ENCODE measurements at places on chromosomes 5 and 9. TPM values are rescaled to one million over a fixed set of nuclear protein-coding genes. Genes with fewer than 3 reads are reported as not detected.
A peak's percentile ranks its signal among the peaks of the same experiment; 100 is the strongest.

GRCh38 chr9:107389617-107390071, 99.9 kb downstream of the KLF4 start:
- no peaks in the 10 kb centered on the region for H3K27me3 ChIP-seq
- H3K27ac ChIP-seq: peak overlapping the region; percentile 68
- H3K4me1 ChIP-seq: peaks cover 22% of the 10 kb centered on the region
- DNase-seq: peak; percentile 85

GRCh38 chr5:149117970-149118369, 23.3 kb upstream of the ABLIM3 start:
- H3K27me3 ChIP-seq: peaks cover 3% of the 10 kb centered on the region
- H3K4me1 ChIP-seq: no peaks in the 10 kb centered on the region
- H3K36me3 ChIP-seq: no peaks in the 10 kb centered on the region
- no peak overlapping the region for H3K27ac ChIP-seq
- no peak overlapping the region for H3K4me3 ChIP-seq

Gene IL4
- total RNA-seq: not detected

Gene FGF18
- not detected for total RNA-seq

GRCh38 chr9:133959171-133959570, 33.0 kb downstream of the VAV2 start:
- H3K4me1 ChIP-seq: no peaks in the 10 kb centered on the region
- DNase-seq: no peak
- no peak overlapping the region for H3K4me3 ChIP-seq
- H3K27ac ChIP-seq: no peak overlapping the region
- no peaks in the 10 kb centered on the region for H3K36me3 ChIP-seq

DNA sequence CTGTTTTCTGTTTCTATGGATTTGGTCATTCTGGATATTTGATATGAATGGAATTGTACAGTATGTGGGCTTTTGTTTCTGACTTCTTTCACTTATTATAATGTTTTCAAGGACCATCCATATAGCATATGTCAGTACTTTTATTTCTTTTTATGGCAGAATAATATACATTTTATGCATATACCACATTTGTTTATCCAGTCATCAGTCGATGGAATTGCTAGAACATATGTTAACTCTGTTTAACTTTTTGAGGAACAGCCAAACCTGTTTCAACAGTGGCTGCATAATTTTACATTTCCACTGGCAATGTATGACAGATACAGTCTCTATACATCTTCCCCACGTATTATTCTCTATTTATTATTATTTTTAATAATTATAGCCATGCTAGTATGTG, 131.6 kb downstream of the PARP8 start:
- no peak for DNase-seq
- H3K27me3 ChIP-seq: no peaks in the 10 kb centered on the region
- no peak overlapping the region for H3K27ac ChIP-seq
- H3K36me3 ChIP-seq: peaks cover 7% of the 10 kb centered on the region

DNA sequence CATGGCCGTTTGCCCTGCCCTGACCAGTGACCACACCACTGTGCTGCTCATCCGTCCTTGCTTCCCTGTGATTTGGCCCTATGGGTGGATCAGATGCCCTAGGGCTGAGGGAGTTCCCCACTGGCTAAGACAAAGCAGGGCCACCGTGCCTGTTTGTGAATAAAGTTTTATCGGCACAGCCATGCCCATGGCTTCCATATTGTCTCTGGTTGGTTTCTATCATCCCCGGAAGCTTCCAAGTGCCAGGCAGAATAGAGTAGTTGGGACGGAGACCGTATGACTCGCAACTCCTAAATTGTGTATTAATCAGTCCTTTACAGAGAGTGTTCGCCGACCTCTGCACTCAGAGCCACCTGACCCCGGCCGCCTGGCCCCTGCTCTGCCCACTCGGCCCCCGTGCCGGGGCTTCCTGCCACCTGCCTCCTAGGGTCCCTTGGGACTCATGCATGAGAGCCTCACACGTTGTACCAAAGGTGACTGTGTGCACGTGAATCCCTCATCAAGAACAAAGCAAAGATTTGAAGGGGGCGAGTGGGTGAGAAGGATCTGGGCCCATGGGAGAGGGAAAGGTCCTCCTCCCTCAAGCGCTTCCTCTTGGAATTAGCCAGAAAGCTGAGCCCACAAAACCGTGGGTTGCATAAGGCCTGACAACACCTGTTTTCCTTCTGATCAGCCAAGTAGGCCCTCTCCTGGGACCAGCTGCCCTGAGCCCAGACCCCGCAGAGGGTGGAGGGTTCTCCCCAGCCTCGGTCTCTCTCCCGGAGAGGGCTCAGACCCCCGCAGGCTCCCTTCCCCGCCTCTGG, 11.7 kb upstream of the FCN2 start:
- H3K4me3 ChIP-seq: no peak overlapping the region
- peaks cover 10% of the 10 kb centered on the region for H3K4me1 ChIP-seq
- DNase-seq: no peak
- H3K27me3 ChIP-seq: peaks cover 4% of the 10 kb centered on the region
- H3K36me3 ChIP-seq: no peaks in the 10 kb centered on the region

GRCh38 chr5:95838001-95838520, 15.5 kb upstream of the GLRX start:
- no peak overlapping the region for H3K27ac ChIP-seq
- peaks cover 13% of the 10 kb centered on the region for H3K4me1 ChIP-seq
- H3K36me3 ChIP-seq: no peaks in the 10 kb centered on the region
- H3K27me3 ChIP-seq: no peaks in the 10 kb centered on the region
- no peak for DNase-seq

DNA sequence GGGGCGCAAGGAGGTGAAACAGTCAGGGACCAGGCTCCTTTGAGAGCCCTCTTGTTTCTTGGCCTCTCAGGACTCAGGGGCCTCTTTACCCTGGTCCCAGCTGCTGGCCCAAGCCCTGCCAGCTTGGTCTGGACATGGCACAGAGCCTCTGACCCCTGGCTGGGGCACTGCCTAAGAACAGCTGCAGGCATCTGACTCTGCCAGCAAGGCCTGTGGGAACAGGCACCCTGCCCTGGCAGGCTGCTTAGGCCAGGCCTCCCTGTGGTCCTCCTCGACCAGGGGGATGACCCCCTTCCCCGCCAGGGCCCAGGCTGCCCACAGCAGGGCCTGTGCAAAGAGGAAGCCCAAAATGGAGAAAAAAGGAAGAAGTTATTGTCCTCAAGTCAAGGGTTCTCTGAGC, 25.5 kb downstream of the OLFML2A start:
- H3K4me1 ChIP-seq: peaks cover 24% of the 10 kb centered on the region
- H3K27me3 ChIP-seq: no peaks in the 10 kb centered on the region
- H3K36me3 ChIP-seq: no peaks in the 10 kb centered on the region
- no peak overlapping the region for H3K4me3 ChIP-seq
- DNase-seq: no peak
- no peak overlapping the region for H3K27ac ChIP-seq

Gene TTLL11
- 40.7 TPM for total RNA-seq

- no peak overlapping the region for H3K4me3 ChIP-seq
- DNase-seq: no peak
- H3K27me3 ChIP-seq: no peaks in the 10 kb centered on the region
- H3K36me3 ChIP-seq: peaks cover 18% of the 10 kb centered on the region
- no peaks in the 10 kb centered on the region for H3K4me1 ChIP-seq
- no peak overlapping the region for H3K27ac ChIP-seq
Measured at GRCh38 chr5:67147760-67148159, 48.8 kb downstream of the CD180 start.

Gene HNRNPA0
- total RNA-seq: 10.7 TPM

Gene FGFR4
- total RNA-seq: 6.6 TPM

DNA sequence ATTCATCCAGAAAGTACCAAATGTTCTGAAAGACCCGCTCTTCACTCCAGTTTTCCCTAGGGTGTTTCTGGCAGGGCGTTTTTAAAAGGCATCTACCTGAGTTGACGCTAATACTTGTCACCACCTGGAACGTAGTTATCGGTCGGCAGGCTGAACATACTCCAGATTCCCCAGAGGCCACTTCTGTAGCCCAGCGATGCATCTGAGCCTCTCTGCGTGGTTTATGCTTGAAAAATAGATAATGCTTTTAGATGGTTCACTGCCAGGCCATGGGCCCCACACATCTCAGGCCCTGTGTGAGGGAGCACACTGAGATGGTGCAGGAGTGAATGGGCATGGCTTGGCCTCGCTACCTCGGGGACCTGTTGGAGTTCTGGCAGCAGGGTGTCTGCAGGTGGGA, 33.0 kb upstream of the NCS1 start:
- no peaks in the 10 kb centered on the region for H3K36me3 ChIP-seq
- peaks cover 48% of the 10 kb centered on the region for H3K4me1 ChIP-seq
- peak overlapping the region; percentile 90 for H3K27ac ChIP-seq
- no peak for DNase-seq

DNA sequence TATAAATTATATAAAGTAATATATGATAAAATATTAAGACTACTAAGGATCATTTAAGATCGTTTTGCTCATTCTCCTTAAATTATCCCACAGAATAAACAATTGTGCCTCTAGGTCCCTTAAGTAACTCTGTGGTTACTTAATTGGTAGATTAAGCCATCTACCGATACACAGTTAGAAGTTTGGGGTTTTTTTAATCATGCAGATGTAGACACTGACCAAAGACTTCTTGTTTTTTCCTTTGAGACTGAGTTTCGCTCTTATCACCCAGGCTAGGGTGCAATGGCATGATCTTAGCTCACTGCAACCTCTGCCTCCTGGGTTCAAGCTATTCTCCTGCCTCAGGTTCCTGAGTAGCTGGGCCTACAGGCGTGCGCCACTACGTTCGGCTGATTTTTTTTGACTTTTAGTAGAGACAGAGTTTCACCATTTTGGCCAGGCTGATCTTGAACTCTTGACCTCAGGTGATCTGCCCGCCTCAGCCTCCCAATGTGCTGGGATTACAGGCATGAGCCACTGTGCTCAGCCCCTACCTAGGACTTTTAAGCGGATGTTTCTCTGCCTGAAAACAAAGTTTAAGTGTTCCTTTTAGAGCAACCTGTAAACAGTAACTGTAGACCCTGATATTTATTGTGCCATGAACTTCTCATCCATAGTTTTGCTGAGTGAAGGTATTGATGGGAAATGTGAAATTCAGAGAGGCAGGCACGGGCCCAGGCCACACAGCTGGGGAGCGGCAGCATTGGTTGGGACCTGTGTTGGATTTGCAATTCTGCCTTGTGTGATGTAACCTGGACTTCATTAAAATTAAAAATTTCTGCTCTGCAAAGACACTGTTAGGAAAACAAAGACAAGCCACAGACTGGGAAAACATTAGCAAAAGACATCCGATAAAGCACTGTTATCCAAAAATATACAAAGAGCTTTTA, 11.6 kb downstream of the CEL start:
- no peak overlapping the region for H3K27ac ChIP-seq
- no peak overlapping the region for H3K4me3 ChIP-seq
- no peak for DNase-seq
- H3K4me1 ChIP-seq: no peaks in the 10 kb centered on the region

DNA sequence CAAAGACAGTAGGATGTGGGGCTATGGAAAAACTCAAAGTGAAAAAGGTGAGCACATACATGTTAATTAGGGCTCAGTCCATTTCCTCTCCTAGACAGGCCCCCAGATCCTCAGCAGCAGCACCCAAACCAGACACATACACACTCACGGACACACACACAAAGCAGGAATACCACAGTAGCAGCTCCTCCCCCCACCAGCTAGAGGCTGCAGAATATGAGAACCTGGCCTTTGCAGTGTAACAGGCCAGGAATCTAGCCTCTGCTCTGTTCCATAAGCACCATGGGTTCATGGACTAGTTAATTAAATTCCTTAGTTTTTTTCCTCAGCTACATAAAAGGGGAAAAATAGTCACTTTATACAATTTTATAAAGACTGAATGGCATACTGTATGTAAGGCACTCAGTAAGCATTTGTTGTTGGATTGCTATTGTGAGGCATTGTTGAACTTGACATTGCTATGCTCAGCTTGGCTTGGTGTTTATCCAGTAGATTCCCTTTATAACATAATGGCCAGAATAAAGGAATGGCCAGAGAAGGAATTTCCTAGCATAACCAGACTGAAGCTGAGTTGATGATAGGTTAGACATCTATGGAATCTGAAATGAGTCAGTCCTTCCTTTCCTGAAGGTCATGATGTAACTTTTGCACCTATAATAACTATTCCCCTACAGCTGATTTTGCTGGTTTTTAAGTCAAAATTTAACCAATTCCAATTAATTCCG, 186.8 kb downstream of the SEMA5A start:
- H3K4me3 ChIP-seq: no peak overlapping the region
- H3K4me1 ChIP-seq: no peaks in the 10 kb centered on the region
- no peak overlapping the region for H3K27ac ChIP-seq
- DNase-seq: no peak

DNA sequence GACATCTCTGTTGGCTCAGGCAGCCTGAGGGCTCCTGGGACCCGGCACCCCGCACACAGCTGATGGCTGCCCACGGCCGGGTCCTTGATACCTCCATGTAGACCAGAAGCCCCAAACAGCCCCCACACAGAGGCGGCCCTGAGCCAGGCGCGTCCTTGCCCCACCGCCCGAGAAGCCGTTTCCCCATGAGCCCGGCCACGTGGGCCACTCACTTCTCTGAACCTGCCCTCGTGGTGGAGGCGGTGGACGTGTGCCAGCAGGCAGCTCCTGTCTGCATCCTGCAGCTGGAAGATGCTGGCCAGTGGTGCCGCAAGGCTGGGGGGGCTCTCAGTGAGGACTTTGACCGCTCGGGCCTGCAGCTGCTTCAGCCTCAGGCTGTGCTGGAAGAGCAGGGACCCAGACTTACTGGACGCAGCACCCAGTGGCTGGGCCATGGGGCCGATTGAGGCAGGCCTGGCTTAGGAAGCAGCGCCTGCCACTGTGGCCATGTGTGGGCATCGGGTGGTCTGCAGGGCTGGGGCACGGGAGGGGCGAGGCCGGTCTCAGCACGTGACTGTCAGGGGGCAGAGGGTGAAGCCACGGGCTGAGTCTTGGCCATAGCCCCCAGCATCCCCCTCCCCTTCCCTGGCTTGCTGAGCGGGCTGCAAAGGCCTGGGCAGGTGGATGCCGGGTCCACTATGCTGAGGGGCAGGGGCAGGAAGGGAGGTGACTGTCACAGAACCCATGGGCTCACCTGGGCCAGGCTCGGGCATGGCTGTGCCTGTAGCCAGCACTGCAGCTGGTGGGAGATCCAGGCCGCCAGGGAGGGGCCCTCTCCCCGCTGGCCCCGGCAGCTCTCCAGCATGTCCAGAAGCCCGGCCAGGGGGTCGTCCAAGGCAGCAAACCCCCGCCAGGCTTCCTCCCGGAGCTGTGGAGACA, 50.0 kb downstream of the EXD3 start:
- peaks cover 7% of the 10 kb centered on the region for H3K4me1 ChIP-seq
- H3K27ac ChIP-seq: no peak overlapping the region
- DNase-seq: peak; percentile 57
- H3K4me3 ChIP-seq: no peak overlapping the region
- H3K36me3 ChIP-seq: peaks cover 17% of the 10 kb centered on the region

- H3K4me3 ChIP-seq: no peak overlapping the region
- DNase-seq: no peak
- H3K4me1 ChIP-seq: no peaks in the 10 kb centered on the region
- H3K27ac ChIP-seq: peak overlapping the region; percentile 78
- H3K36me3 ChIP-seq: no peaks in the 10 kb centered on the region
- no peaks in the 10 kb centered on the region for H3K27me3 ChIP-seq
Measured at GRCh38 chr5:14263699-14264098, 120.6 kb downstream of the TRIO start.
